Chondrocyte (in vitro differentiated cells): ENCODE measurements at places on chromosomes 16 and 17. TPM values are rescaled to one million over a fixed set of nuclear protein-coding genes. Genes with fewer than 3 reads are reported as not detected.

Gene CTF1
- total RNA-seq, result 3.7 to 5.7 TPM (median 4.2 TPM) in 3 replicates

DNA sequence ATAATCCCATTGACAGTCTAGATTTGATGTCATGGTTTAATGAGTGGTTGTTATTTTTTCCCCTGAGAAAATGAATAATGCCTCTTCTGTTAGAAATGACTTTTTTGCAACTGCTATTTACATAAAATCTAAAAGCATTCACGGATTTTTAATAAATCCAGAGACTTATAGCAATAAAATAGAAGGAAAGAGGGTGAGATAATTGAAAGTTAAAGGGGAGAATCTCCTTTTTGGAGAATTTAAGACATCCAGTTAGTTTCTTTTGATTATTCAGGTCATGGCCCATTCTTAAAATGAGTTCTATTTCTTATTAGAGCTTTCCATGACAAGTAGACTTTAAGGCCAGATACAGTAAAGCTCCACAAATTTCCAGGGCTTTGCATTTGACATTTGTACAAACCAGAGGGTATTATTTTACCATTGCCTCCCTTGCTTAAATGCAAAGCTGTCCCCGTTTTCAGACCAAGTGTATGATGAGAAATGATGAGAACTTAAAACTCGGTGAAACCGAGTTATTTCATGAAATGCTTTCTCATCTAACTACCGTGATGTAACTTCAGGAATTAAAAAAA, 789.0 kb upstream of the SOX9 start:
- no peak for DNase-seq
- no peak overlapping the region for H3K27ac ChIP-seq
- no peaks in the 10 kb centered on the region for H3K36me3 ChIP-seq

DNA sequence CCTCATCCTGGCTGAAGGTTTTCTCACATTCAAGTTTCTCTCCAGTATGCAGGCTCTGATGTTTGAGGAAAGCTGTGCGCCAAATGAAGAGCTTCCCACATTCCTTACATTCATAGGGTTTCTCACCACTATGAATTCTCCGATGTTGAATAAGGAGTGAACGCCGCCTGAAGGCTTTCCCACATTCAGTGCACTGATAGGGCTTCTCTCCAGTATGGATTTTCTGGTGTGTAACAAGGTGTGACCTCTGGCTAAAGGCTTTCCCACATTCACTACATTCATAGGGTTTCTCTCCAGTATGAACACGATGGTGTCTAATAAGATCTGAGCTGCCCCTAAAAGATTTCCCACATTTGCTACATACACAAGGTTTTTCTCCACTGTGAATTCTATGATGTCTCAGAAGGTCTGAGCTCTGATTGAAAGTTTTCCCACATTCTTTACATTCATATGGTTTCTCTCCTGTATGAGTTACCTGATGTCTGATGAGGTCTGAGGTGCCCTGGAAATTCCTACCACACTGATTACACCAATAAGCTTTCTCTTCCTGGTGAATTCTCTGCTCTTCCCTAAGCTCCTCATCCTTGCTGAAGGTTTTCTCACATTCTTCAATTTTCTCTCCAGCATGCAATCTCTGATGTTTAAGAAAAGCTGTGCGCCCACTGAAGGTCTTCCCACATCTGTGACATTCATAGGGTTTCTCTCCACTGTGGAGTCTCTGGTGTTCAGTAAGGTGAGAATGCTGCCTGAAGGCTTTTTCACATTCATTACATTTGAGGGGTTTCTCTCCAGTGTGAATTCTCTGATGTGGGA, 8.9 kb downstream of the ZNF594 start:
- H3K4me3 ChIP-seq, result no peak overlapping the region
- peaks cover 73% of the 10 kb centered on the region for H3K36me3 ChIP-seq
- no peak for DNase-seq
- no peaks in the 10 kb centered on the region for H3K27me3 ChIP-seq
- no peaks in the 10 kb centered on the region for H3K4me1 ChIP-seq
- H3K27ac ChIP-seq, result peak overlapping the region; percentile 24

DNA sequence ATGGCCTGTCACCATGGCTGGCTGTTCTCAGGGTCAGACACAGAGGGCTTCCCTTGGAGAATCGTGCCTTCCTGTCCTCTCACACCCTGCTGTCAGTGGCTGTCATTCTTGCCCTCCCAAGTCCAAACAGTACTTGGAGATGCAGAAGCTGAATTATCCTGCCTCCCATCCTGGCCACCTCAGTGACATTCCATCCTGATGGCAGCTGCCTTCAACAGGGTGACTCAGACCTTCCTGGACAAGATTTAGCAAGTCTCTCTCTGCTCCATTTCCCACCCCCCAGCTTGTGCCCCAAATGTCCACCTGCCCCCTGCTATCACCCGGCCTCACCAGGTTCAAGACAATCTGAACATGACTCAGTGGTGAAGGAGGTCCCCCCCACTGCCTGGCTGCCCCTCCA, 4.8 kb upstream of the KRT36 start:
- no peak for DNase-seq
- peaks cover 3% of the 10 kb centered on the region for H3K27me3 ChIP-seq
- H3K4me1 ChIP-seq, result peaks cover 23% of the 10 kb centered on the region
- H3K27ac ChIP-seq, result no peak overlapping the region

Gene PLA2G15
- total RNA-seq, result 24.5 to 29.6 TPM (median 28.0 TPM) in 3 replicates

Gene SBK1
- 1.5 to 2.8 TPM (median 1.7 TPM) in 3 replicates for total RNA-seq

Gene HOXB13
- total RNA-seq, result 0.19 TPM in 1 of 3 replicates, not detected in the others

DNA sequence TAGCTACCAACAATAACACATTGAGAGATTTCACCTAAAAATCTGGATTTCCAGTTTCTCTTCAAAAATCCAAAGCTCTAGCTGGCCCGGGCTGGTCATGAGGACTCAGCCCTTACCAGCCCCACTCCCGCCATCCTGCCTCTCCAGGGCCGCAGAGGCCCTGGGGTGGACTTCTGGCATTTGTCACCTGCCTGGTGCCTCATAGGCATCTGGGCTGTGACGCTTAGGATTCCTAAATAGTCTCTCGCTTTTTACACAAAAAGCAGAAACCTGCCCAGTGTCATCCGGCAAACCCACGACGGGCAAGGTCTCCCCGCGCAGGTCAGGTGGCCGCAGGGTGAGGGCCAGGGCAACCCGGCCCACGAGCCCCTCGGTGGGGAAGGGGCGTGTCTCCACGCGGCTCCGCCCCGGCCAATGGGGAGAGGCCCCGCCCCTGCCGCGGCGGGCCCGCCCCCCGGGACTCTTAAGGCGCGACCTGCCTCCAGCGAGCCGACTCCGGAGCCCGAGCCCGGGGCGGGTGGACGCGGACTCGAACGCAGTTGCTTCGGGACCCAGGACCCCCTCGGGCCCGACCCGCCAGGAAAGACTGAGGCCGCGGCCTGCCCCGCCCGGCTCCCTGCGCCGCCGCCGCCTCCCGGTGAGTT, at the start of gene VASN:
Gene VASN, plus strand, starts transcription at position 492 of the 644 bp plus-strand sequence. CDS start 9,030 bp downstream, outside the sequence.
- H3K36me3 ChIP-seq, result peaks cover 2% of the 10 kb centered on the region
- H3K27me3 ChIP-seq, result no peaks in the 10 kb centered on the region
- H3K4me3 ChIP-seq, result peak within 1 kb of the TSS; percentile 88
- peak within 1 kb of the TSS; percentile 96 for H3K27ac ChIP-seq
- peaks cover 42% of the 10 kb centered on the region for H3K4me1 ChIP-seq

- H3K27me3 ChIP-seq, result no peaks in the 10 kb centered on the region
- DNase-seq, result no peak
- peaks cover 3% of the 10 kb centered on the region for H3K4me1 ChIP-seq
- H3K27ac ChIP-seq, result no peak overlapping the region
- no peak overlapping the region for H3K4me3 ChIP-seq
- peaks cover 4% of the 10 kb centered on the region for H3K36me3 ChIP-seq
Observed at GRCh38 chr17:29126268-29126930, 53.8 kb downstream of the MYO18A start.
